CD4-positive, alpha-beta T cell treated with Interleukin-12 subunit alpha and Interleukin-12 subunit beta, for 1 hour (primary cell): ENCODE measurements at places on chromosomes 16 and 17.

GRCh38 chr16:1670371-1670770, 7.7 kb upstream of the JPT2 start:
- no peak for DNase-seq

GRCh38 chr16:67169011-67169451, 1.3 kb upstream of the NOL3 start:
- DNase-seq: no peak

- DNase-seq: no peak
These were observed 24.1 kb downstream of the CACNA1H start for GRCh38 chr16:1177053-1177452.

- DNase-seq: no peak
These were observed 32.6 kb downstream of the PLXDC1 start for GRCh38 chr17:39118674-39119419.

DNA sequence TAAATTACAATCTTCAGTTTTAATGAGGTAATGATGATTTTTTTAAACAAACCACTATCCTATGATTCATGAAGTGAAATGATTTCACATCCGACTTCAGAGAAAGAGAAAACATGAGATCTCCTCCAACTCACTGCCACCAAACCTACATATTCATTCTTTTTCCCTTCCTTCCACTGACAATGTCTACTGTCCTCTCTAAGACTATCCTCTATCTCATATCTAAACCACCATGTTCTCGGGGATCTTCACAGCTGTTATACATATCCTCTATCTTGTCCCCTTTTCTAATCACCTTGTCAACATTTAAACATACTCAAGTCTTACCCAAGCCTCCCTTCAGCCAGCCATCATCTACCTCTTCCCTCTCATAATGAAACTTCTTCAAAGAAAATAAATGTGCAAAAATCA, 53.5 kb downstream of the SMURF2 start:
- DNase-seq: no peak

DNA sequence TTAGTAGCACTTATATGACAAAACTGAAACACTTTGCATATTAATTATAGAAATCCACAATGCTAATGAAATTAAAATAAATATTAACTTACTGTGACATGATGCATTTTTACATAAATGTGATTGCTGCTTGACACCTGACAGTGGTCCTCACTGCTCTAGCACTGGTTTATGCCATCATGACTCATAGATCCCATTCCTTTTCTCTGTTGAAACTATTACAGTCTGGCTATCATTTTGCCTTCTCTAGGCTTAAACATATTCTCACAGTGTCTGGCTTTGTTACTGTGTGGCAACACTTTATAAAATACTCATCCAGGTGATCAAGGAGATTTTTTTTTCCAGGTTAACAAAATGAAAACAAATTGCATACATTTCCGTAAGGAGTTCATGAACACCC, 108.0 kb downstream of the MRTFB start:
- DNase-seq: no peak
